A549 treated with RU486 at 1 μM for 4 hours (cell line): ENCODE measurements at places on chromosomes 3 and 15. TPM values are rescaled to one million over a fixed set of nuclear protein-coding genes. Genes with fewer than 3 reads are reported as not detected.

The EOMES gene
- total RNA-seq: 1.2 to 1.4 TPM (median 1.4 TPM) in 5 replicates

The TMEM212 gene
- not detected in 5 replicates for total RNA-seq

The MOBP gene
- total RNA-seq: 0.05 to 0.20 TPM in 2 of 5 replicates, not detected in the others

The TM4SF18 gene
- total RNA-seq: 27.6 to 49.8 TPM (median 45.8 TPM) in 5 replicates

The GOLIM4 gene
- total RNA-seq: 18.9 to 23.4 TPM (median 21.3 TPM) in 5 replicates

The SAMMSON gene
- total RNA-seq: not detected in 5 replicates

The KNG1 gene
- total RNA-seq: 0.09 TPM in 1 of 5 replicates, not detected in the others

The ARGFX gene
- not detected in 5 replicates for total RNA-seq

The MESP2 gene
- 0.26 to 0.67 TPM (median 0.42 TPM) in 5 replicates for total RNA-seq

The HYKK gene
- 6.2 to 7.9 TPM (median 6.7 TPM) in 5 replicates for total RNA-seq

The ISL2 gene
- 2.8 to 4.7 TPM (median 4.0 TPM) in 5 replicates for total RNA-seq

The BDH1 gene
- 2.3 to 4.9 TPM (median 2.9 TPM) in 5 replicates for total RNA-seq

The GOLGA8J gene
- not detected in 5 replicates for total RNA-seq
